Hematopoietic multipotent progenitor cell treated with erythropoietin and hydrocortisone succinate and interleukin-3 and kit ligand, for 4 days (in vitro differentiated cells): ENCODE measurements at places on chromosomes 6 and 20.

DNA sequence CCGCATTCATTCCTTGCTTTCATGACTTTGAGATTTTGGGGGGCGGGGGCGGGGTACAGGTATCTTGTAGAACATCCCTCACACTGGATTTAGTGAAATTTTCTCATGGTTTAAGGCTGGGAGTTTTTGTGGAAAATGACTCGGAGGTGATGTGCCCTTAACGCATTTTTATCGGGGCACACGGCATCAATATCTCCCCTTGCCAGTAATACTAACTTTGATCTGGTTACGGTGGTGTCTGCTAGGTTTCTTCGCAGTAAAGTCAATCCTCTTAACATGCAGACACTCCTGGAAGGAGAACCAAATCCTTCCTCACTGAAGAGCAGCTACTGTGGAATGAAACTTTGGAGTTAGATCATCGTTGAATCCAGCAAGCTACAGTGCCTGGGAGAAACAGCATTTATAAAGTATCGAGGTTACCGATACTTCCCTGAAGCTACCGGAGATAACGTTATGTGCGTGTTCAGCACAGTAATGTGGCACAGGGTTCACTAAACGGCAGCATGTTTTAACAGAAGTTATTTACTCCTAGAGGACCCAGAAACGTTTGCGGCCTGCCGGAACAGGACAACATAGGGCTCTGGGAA is 1.2 kb upstream of the DYNLRB1 start:
- DNase-seq = no peak

DNA sequence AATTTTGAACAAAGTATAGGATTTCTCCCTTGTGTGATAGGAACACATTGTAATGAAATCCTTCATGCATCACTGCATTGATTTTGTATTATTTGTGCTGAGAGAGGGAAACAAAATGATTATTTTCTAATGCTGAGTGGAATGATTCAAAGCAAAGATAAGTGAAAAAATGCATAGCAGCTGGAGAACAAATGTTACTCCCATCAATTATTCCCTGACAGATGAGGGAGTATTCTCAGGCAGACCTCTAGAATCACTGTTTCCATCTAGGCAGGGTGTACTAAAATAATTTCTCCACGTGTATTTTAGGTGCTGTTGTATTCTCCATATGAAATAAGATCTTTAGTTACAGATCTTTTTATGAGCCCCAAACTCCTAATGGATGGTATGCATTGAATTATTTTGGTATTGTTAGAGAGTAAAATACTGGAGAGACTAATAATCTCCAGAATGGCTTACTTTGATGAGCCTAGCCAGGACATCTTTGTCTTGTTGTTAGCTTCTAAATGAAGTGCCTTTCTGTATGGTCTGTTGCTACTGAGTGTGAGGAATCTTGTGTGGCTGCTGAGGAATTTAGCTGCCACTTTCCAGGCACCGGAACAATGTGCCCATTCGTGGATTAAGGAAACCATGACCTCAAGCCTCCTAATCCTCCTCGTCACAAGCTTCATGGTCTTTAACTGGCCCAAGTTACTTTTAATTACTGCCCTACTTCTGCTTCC is 39.6 kb downstream of the RNF217 start:
- DNase-seq = no peak

DNA sequence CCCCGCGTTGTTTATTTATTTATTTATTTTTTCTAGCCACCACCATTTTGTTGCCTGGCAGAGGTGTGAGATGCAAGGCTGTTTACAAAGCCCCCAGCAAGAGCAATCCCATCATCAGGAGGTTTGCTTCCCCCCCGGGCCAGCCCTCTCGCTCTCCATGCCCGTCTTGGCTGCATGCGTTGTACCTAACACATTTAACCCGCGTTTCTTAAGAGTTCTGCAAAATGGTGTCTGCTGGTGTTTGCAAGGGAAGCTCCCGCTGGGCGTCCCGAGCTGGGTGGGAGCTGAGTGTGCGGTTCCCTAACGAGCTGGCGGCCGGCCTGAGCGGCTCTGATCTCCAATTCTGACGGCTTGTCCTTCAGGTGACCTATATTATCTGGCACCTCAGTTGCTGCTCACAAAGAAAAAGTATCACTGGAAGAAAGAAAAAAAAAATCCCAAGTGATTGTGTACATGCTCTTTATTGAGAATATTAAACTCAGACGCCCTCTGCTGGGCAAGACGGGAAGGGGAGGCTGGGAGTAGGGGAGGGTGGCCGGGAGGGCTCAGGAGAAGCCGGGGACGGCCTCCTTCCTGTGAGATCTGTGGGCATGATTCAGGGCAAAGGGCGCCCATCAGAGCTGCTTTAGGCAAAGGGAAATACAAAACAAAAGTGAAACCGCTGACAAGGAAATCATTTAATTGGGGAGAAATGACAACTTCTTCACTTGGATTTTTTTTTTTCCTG is 154.8 kb downstream of the BCAS1 start:
- peak; percentile 98 for DNase-seq

- DNase-seq = no peak
These were observed 517.6 kb downstream of the CD83 start for GRCh38 chr6:14635195-14635594.

DNA sequence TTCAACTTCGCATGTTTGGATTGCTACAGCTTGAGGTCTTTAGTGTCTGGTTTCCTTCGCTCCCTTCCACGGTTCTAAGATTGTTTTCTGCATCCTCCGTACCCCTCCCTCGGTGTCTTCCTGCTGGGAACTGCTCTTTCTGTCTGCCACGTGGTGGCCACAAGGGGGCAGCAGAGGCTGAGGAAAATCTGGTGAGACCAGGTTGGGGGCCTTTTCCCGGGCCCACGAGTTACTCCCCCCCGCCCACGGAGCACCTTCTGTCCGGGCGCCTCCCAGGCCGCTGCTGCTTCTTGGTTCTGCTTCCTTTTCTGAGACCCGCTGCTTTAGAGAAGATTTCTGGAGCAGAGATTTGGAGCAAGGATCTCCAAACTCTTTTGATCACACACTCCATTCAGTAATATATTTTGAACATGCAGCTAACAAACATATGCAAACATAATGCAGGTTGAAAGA is 21.1 kb upstream of the NOTCH4 start:
- DNase-seq = peak; percentile 80

GRCh38 chr6:61586934-61587537 is 699.0 kb downstream of the KHDRBS2 start:
- no peak for DNase-seq

DNA sequence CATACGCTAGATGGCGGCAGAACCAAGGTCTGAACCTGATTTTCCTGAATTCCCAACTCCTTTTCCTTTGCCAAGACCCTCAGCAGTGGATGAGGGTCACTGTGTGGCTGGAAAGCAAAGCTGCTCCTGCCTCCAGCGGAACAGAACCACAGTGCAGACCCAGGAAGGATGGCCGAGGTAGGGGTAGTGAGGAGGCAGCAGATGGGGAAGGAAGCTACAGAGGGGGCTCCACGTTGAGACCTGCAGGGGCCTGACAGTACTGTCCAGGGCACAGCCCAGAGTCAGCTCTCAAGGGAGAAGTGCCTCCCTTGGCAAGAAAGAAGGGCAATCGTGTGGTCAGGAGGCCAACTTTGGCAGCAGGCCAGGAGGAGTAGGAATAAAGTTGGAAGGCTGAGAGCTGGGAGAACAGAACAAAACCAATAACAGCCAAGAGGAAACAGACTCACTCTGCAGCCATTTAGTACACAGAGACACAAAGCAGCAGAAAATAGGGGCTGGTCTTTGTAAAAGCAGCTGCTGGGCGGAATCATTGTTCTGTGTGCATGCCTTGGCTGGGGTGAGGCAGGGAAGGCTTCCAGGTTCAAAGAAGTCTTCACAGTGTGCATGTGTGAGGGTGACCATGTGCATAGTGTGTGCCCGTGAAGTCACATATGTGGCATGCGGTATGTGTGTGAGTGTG is 3.1 kb downstream of the GABRR2 start:
- DNase-seq = peak; percentile 35
